ENCODE measurements at places on chromosomes 4 and X.
A peak's percentile ranks its signal among the peaks of the same experiment; 100 is the strongest.

- no peaks in the 10 kb centered on the region for H3K4me1 ChIP-seq
- H3K36me3 ChIP-seq, result no peaks in the 10 kb centered on the region
- no peak overlapping the region for H3K27ac ChIP-seq
- DNase-seq, result no peak
- H3K27me3 ChIP-seq, result peaks cover 4% of the 10 kb centered on the region
Measured at GRCh38 chr4:17719106-17719505, 62.3 kb downstream of the FAM184B start.

- H3K4me3 ChIP-seq, result peak overlapping the region; percentile 41
- H3K27me3 ChIP-seq, result no peaks in the 10 kb centered on the region
- H3K4me1 ChIP-seq, result peaks cover 78% of the 10 kb centered on the region
- H3K36me3 ChIP-seq, result peaks cover 16% of the 10 kb centered on the region
- H3K27ac ChIP-seq, result peak overlapping the region; percentile 99
Measured at GRCh38 chrX:119687661-119688413, 5.1 kb downstream of the SEPTIN6 start.

DNA sequence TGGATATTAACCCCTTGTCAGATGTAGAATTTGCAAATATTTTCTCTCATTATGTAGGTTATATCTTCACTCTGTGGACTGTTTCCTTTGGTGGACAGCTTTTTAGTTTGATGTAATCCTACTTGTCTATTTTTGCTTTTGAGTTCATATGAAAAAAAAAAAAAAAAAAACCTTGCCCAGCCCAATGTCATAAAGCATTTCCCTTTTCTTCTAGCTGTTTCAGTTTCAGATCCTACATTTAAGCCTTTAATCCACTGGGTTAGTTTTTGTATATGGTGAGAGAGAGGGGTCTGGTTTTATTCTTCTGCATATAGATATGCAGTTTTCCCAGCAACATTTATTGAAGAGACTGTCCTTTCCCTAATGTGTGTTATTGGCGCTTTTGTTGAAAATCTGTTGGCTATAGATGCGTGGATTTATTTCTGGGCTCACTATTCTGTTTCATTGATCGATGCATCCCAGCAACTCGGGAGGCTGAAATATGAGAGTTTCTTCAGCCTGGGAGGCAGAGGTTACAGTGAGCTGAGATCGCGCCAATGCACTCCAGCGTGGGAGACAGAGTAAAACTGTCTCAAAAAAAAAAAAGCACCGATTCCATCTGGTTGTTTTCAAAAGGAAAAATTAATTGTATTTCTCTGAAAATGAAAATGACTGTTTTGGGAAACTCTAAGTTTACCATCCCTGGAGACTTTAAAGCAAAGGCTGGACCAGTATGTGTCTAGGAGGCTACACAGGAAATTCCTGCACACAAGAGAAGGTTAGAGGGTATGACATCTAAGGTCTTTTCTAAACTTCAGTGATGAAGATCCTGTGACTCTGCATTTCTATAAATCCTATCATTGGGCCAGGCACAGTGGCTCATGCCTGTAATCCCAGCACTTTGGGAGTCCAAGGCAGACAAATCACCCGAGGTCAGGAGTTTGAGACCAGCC, 35.6 kb downstream of the STEEP1 start:
- no peaks in the 10 kb centered on the region for H3K36me3 ChIP-seq
- peaks cover 22% of the 10 kb centered on the region for H3K4me1 ChIP-seq
- H3K4me3 ChIP-seq, result no peak overlapping the region

DNA sequence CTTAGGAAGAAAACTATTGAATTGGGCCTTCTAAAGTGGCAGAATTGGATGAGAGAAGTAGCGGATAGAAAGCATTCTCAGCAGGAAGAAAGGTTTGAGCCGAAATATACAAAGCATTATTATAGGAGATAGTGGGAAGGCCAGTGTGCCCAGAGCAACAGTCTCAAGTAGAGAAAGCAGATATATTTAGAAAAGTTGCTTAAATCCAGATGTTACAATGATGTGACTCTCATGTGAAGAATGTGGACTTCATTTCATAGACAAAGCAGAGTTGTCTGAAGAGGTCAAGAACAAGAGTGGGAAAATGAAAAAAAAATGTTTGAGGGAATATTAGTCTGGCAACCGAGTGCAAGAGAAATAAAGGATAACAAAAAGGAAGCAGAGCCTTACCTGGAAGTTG, 66.9 kb downstream of the SYNPO2 start:
- H3K4me3 ChIP-seq, result no peak overlapping the region
- no peak for DNase-seq
- no peak overlapping the region for H3K27ac ChIP-seq
- no peaks in the 10 kb centered on the region for H3K36me3 ChIP-seq
- H3K27me3 ChIP-seq, result no peaks in the 10 kb centered on the region
- no peaks in the 10 kb centered on the region for H3K4me1 ChIP-seq

DNA sequence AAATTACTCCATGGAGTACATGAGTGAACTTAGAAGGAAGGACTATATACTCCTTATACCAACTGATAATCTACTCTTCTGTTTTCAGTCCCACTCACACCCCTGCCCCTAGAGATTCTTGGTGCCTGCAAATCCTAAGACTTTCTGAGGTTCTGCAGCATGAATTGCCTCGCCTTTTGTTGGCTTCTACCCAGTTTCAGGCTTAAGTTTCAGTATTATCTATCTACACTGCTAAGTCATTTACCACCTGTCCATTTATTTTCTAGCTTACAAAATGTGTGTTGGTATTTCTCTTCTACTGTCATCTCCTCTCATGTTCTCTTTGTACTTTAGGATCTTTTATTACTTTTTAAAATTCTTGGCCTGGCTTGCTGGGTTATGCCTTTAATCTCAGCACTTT, 94.4 kb upstream of the AMOT start:
- H3K27ac ChIP-seq, result no peak overlapping the region
- DNase-seq, result no peak
- H3K4me1 ChIP-seq, result no peaks in the 10 kb centered on the region
- no peaks in the 10 kb centered on the region for H3K27me3 ChIP-seq
- H3K4me3 ChIP-seq, result no peak overlapping the region
- no peaks in the 10 kb centered on the region for H3K36me3 ChIP-seq

DNA sequence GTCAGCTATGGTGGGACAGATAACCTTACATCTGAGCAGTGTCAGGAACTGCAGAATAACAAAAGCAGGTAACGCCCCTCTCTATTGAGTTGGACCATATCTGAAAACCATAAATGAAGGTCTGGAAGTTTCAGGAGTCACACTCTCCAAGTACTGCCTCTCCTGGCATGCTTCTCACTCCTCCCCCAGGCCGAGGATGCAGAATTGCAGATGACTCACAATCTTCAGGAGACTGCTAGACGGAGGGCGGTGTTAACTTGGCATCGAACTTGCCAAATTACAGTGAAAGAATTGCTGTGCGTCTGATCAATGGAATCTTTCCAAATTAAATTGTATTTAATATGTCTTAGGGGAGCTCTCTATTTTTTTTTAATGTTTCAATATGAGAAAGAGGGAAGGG, 67.1 kb upstream of the TRIM2 start:
- peaks cover 28% of the 10 kb centered on the region for H3K27me3 ChIP-seq
- no peaks in the 10 kb centered on the region for H3K36me3 ChIP-seq
- DNase-seq, result no peak
- peaks cover 31% of the 10 kb centered on the region for H3K4me1 ChIP-seq
- no peak overlapping the region for H3K4me3 ChIP-seq

DNA sequence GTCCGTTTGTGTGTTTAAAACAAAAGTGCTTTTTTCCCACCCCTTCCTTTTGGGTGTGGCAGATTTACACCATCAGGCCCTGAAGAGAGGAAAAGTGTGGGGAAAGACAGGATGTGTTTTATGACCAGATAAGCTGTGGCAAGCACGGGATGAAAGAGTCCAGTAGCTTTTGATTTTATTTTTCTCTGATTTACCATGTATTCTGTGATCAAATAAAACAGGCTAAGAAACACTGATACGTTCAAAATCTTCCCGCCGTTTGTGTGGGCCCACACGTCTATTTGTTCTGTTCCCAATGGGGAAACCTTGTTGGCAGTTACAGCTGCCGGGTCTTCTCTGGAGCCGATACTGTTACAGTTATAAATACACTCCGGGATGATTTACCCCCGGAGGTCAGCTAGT, 10.8 kb downstream of the LRP2BP start:
- H3K27ac ChIP-seq, result no peak overlapping the region
- DNase-seq, result no peak
- no peak overlapping the region for H3K4me3 ChIP-seq
- peaks cover 7% of the 10 kb centered on the region for H3K36me3 ChIP-seq
- no peaks in the 10 kb centered on the region for H3K27me3 ChIP-seq

DNA sequence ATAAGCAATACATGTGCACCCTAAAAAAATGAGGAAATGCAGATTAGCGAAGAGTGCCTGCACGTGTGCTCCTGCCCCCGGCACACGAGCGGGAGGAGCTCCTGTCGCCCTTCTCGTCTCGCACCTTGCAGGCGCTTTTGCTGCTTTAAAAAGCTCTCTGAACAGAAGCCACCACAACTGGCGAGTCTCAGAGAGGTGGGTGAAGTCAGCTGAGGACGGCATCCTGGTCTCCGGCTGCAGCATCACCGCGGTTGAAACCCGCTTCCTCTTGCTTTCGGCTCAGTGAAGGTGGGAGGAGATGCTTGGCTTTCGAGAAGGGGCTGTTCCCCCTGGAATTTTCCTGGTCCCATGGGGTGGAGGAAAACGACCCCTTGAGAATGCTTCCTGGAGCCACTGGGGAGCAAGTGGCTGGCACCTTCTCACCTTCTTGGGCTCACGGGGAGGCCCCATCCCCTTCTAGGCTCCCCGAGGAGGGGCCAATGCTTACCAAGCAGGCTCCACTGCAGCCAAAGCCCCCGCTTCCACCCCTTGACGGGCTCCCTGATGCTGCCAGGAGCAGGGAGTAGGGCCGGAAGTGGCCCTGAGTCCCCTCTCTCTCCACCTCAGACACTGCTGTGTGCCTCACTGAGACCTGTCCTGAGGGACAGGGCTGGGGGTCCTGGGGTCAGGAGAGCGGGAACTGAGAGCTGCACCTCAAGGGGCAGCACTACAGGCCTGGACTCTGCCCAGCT, 29.2 kb upstream of the MXD4 start:
- DNase-seq, result peak; percentile 38
- H3K4me3 ChIP-seq, result peak overlapping the region; percentile 66
- H3K4me1 ChIP-seq, result peaks cover 19% of the 10 kb centered on the region
- H3K27me3 ChIP-seq, result no peaks in the 10 kb centered on the region
- H3K27ac ChIP-seq, result peak overlapping the region; percentile 70

DNA sequence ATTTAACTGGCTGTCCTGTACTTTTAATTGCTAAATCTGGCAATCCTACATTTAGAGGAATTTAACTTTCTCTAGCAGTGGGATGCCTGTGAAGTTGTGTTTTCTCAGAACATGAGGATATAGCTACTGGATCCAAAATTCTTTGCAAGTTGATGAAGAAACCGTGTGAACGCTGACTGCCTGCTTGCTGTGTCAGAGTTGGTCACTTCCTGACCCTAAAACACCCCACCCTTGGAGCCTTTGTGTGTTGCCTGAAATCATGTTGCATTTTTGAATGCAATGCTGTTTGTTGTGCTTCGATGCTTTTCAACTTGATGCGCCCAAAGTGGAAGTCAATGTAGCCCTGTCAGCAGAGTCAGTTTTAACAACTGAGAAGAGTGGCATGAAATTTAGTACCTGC, 211.2 kb downstream of the ANK2 start:
- no peaks in the 10 kb centered on the region for H3K4me1 ChIP-seq
- no peak overlapping the region for H3K4me3 ChIP-seq
- H3K27ac ChIP-seq, result no peak overlapping the region
- H3K36me3 ChIP-seq, result no peaks in the 10 kb centered on the region
- no peaks in the 10 kb centered on the region for H3K27me3 ChIP-seq

DNA sequence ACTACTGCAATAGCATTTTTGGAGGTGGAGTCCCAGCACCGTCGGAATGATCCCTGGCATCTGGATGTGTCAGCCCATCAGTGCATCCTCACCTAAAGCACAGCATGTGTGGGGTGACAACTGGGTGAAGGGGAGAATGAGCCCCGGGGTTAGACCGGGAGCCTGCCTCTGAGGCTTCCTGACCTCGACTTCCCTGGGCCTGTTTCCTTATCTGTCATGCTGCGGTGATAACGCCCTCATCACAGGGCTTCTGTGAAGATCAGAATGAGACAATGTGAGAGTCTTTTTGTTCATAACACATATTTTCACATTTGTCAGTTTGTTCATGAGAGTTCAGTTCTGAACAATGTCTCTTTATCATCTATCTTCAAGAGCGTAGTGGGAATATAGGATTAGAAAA, 31.1 kb upstream of the PDLIM3 start:
- H3K4me3 ChIP-seq, result no peak overlapping the region
- DNase-seq, result no peak
- H3K36me3 ChIP-seq, result no peaks in the 10 kb centered on the region
- H3K27me3 ChIP-seq, result peaks cover 11% of the 10 kb centered on the region

- H3K27ac ChIP-seq, result no peak overlapping the region
- no peak overlapping the region for H3K4me3 ChIP-seq
- no peaks in the 10 kb centered on the region for H3K36me3 ChIP-seq
Measured at GRCh38 chr4:40335525-40335894, 377 bp downstream of the CHRNA9 start.

DNA sequence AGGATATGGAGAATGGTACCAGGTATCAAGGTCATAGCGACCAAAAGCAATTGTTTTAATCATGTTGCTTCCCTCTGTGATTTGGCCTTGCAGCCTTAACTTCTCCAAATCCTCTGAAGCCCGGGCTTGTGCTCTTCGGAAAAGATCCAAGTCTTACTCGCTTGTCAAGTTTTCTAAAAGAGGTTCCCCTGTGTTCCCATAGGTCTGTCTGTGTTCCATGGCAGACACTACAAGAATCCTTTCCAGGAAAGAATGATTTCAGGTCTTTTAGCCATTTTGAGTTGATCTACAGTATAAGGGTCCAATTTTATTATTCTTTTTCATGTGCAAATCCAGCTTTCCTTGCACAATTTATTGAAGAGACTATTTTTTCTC, 710.6 kb upstream of the DIAPH2 start:
- DNase-seq, result no peak
- H3K36me3 ChIP-seq, result no peaks in the 10 kb centered on the region
- no peaks in the 10 kb centered on the region for H3K4me1 ChIP-seq
- H3K4me3 ChIP-seq, result no peak overlapping the region

DNA sequence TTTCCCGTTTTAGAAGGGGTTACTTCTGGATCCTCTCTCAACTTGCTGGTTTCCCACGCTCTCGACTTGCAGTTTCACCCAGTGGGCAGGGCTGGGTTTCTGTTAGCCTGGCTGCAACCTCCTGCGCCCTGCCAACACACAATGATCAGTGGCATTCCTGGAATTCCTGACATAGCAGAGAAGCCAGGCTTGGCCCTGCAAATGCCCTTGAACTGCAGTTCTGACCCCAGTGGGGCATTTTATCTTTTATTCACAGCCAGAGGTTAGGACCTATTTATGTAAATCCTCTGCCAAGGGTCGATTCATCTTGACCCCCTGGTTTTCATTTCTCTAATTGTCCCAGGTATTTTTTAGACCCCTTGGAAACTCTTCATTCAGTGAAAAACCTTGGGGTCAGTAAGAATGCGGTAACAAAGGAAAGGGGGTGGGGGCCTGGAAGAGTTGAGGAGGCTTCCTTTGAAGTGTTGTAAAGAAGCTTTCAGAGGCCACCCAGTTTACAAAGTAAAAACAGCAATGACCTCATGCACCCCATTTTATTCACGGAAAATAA, 217.6 kb downstream of the ZNF674 start:
- H3K4me3 ChIP-seq, result no peak overlapping the region
- no peak overlapping the region for H3K27ac ChIP-seq
- H3K4me1 ChIP-seq, result no peaks in the 10 kb centered on the region
- no peaks in the 10 kb centered on the region for H3K36me3 ChIP-seq

GRCh38 chr4:41701983-41702382, 46.5 kb downstream of the PHOX2B start:
- H3K27ac ChIP-seq, result no peak overlapping the region
- no peak for DNase-seq
- no peaks in the 10 kb centered on the region for H3K36me3 ChIP-seq
- H3K4me3 ChIP-seq, result no peak overlapping the region

- H3K27me3 ChIP-seq, result no peaks in the 10 kb centered on the region
- H3K36me3 ChIP-seq, result no peaks in the 10 kb centered on the region
- no peak for DNase-seq
- H3K4me1 ChIP-seq, result no peaks in the 10 kb centered on the region
- no peak overlapping the region for H3K4me3 ChIP-seq
- no peak overlapping the region for H3K27ac ChIP-seq
Measured at GRCh38 chr4:57426779-57427395, 316.7 kb upstream of the IGFBP7 start.

All from activated B cell treated with CpG ODN at 0.5 μM for 24 hours (primary cell).